MM.1S (cell line): ENCODE measurements at places on chromosomes 16 and 17.

DNA sequence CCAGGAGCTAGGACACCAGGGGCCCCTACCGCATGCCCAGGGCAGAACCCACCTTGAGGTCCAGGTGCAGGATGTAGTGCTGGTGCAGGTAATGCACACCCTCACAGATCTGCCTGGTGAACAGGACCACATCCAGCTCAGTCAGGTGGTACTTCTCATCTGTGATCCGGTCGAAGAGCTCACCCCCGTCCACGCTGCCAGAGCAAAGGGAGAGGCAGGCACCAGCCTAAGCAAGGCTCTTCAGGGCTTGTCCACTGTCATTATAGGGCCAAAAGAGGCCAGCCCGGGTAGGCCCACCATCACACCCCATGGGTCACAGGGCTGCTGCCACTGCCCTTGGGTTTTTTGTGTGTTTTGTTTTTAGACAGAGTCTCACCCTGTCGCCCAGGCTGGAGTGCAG lies 21.0 kb downstream of the MYLK3 start:
- DNase-seq = no peak

DNA sequence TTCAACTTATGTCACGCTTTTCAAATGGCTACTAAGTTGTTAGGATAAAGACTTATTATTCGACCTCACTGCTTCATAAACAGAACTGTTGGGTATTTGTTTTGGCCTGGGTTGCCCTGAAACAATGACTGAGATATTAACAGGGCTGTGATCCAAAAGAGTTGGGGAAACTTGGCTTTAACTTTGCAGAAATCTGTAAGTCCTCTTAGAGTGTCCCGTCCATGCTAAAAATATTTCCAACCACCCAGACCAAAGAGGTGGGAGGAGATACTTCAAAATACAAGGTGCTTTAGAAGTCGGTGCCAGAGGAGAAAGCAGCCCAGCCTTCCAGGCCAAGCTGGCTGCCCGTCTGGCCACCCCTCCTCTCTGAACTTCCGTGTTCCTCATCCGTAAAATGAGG lies 16.1 kb upstream of the SPATA32 start:
- DNase-seq = no peak

- DNase-seq = no peak
Observed at GRCh38 chr17:56756536-56756935, 77.2 kb downstream of the C17orf67 start.

DNA sequence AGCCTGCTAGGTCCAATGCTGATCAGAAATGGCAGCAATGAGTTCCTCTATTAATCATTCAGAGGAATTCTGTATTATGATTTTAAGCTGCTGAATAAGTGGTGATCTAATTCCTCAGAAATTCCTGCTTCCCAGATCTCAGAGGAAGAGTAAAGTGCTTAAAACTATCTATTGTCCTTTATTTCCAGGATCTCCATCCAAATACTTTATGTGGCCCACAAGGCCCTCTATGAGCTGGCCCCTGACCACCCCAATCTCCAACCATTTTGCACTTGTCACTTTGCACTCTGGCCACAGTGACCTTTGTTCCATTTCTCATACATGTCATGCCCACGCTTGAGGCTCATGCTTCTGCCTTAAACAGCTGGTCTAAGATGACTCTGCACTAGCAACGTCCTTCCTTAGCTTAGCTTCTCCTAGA lies 93.7 kb downstream of the CA10 start:
- DNase-seq = no peak

GRCh38 chr16:74321356-74321755 lies 24.7 kb downstream of the PSMD7 start:
- DNase-seq = no peak

DNA sequence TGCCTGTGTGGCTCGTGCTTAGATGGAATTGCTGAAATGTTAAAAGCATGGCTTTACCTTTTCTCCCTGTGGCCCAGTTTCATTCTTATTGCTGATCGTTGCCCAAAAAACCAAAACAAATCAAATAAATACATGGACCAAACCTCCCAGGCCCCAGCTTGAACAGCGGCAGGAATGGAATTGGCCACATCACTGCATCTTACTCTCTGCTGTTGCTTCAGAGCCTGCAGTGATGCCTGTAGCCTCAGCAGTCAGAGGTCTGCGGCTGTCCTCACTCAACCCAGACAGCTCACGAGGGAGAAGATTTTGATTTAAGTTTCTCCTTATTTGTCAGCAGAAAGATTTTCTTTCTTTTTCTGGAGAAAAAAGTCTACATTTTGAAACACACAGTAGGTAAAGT lies 91.5 kb downstream of the NPIPB11 start:
- DNase-seq = no peak

DNA sequence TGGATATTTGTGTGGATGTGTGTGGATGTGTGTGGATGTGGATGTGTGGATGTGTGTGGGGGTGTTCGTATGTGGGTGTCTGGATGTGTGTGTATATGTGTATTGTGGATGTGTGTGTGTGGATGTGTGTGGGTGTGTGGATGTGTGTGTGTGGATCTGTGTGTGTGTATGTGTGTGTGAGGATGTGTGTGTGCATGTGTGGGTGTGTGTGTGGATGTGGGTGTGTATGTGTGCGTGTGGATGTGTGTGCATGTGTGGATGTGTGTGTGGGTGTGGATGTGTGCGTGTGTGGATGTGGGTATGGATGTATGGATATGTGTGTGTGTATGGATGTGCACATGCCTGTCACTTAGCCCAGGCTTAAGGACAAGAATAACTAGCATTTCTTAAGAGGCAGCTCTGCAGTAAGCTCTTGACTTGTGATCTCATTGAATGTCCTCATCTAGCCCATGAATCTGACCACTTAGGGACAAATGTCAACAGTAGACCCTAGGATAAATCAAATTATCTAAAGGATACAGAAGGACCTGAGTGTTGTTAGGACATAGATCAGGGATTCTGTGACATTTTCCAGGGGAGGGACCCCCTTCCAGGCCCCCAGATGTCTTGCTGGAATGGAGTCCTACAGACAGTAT lies 83.5 kb downstream of the BMERB1 start:
- DNase-seq = no peak

DNA sequence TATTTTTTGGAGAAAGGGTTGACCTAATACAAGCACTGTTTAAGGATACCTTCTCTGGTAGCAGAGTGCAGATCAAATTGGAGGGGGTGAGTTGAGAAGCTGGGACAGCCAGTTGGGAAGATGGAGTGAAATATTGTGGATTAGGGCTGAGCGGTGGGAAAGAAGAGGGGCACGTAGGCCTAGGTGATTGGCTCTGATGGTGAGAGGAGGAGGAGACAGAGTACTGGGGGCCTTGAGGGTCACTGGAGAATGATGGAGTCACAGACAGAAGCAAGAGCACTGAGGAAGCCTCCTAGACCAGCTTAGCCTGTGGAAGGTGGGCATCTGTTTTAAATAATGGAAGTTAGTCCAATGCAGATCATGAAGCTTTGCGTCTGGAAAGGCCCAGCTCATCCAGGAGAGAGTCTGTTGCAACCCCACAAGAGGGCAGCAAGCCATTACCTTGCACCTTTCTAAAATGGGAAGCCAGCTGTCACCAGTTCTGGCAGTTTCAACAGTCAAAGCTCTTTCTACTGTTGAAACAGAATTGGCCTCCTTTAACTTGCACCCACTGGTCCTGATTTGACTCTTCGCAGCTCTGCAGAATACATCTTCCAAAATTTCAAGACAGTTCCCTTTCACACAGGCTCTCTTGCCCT lies 11.8 kb downstream of the SLC9A5 start:
- peak; percentile 74 for DNase-seq

GRCh38 chr17:50289991-50290702 lies 15.9 kb downstream of the TMEM92 start:
- no peak for DNase-seq

GRCh38 chr16:12617401-12617819 lies 186.3 kb downstream of the CPPED1 start:
- no peak for DNase-seq

- no peak for DNase-seq
Observed at GRCh38 chr16:80309178-80309577, 231.6 kb upstream of the DYNLRB2 start.

GRCh38 chr17:82126556-82127314 lies 28.7 kb upstream of the FASN start:
- no peak for DNase-seq

GRCh38 chr16:89554343-89554742 lies 6.1 kb upstream of the RPL13 start:
- no peak for DNase-seq

DNA sequence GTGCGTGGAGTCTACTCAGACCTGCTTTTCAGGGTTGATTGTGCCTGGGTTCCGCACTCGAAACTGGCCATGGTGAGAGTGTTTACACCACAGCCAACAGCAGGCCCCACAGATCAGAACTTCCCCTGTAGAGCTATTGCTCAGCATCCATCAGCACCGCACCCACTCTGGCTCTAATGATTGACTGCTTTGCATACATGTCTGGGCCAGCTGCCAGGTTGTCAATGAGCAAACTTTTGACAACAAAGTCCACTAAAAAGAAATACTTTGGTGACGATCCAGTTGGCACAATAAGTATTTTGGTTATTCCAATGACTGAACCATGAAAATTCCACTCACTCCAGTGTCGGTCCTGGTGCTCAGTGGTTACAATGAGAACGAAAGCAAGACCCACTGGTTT lies 190.7 kb downstream of the FOXL1 start:
- no peak for DNase-seq

DNA sequence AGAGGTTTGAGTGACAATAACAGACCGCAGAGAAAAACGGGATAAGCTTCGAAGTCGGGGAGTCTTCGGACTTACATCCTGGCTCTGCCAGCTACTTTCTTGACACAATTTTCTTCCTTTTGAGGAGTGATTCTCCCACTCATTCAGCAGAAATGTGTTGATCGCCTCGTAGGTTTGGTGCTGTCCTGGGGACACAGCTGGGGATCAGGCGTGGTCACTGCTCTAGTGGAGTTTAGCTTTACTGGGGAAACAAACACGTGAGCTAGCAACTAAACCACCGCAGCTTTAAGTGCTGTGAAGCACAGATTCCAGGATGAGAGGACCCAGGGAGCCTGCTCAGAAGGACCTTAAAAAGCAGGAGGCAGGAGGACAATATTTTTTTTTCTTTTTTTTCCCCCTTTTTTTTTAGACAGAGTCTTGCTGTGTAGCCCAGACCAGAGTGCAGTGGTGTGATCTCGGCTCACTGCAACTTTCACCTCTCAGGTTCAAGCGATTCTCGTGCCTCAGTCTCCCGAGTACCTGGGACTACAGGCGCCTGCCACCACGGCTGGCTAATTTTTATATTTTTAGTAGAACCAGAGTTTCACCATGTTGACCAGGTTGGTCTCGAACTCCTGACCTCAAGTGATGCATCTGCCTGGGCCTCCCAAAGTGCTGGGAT lies 858 bp downstream of the NUBP1 start:
- peak; percentile 48 for DNase-seq

DNA sequence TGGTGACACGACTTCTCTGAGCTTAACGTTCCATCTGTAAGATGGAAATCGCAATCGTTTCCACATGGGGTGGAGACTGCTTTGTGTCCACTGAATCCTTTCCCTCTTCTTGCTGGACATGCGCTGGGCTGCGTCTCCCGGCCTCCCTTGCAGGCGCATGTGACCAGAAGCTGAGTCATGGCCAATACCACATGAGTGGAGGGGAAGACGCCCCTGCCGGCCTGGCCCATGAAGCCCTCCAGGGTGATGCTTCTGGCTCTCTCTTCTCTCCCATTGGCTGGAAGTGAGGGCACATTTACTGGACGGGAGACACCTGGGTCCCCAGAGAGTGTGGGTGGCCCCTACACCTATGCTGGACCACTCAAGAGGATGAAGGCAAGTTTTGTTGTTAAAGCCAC lies 71.1 kb downstream of the DYNLRB2 start:
- DNase-seq = no peak

DNA sequence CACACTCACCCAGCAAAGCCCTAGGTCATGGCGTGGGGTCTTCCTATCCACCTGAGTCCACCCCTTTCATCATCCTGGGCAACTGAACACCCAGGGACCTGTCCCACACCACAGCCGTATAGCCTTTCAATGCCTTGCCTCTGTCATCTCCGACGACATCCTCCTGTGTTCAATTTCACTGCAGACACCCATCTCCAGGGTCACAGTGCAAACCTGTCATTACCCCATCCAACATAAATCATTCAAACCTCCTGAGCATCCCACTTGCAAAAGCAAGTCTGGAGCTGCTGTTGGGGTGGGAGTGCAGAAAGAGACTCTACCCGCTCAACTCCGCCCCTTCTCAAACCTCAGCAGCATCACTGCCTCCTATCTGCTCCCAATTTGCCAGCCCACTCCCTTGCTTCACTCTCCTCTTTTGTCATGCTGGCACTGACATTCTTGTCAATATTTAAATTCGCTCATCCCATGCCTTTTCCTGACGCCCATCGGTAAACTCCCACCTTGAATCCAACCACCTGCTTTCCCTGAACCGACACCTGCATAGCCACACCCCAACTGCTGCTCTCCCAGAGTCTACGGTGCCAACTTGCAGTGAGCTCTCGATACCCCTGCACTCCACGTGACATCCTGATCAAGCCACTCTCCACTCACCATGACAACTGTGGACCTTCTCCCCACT lies 37.0 kb downstream of the MARF1 start:
- no peak for DNase-seq

DNA sequence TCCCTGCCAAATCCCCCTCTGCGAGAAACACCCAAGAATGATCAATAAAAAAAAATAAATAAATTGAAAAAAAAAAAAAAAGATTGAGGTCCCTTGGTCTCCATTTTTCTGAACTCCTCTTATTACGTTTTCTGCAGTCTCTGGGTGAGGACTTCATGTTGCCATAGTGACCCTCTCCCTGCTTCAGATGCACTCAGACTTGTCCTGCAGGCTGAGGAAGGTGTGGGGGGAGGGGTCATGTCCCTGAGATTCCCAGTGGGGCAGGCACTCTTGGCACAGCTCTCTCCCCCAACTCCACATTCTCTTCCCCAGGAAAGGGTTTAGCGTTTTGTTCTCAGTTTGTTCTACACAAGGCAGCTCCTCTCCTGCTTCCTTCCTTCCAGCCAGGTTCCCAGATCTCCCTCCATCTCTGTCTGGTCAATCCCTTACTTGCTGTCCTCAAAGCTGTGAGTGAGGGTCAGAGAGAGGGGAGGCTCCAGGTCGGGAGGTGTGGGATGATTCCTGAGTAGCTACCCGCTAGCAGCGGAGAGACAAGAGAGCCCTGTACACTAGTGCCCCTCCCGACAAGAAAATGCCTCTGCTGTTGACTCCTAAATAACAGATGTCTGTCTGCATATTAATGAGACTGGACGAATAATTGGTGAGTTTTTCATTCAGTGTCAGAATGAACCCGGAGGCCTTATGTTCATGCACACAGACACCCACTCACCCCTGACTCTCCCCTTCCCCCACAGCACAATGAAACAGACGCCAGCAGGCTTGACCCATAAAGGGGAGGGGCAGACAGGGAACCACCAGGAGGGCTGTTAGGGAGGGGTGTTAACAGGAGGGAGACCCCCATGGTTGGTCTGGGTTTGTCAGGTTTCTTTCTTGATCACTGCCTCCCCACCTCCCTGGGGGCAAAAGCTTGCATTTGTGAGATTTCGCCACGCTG lies 9.2 kb downstream of the RND2 start:
- no peak for DNase-seq

GRCh38 chr17:16074423-16074822 lies 74.8 kb downstream of the TTC19 start:
- DNase-seq = no peak
